ENCODE measurements at places on chromosomes 13 and 19.

DNA sequence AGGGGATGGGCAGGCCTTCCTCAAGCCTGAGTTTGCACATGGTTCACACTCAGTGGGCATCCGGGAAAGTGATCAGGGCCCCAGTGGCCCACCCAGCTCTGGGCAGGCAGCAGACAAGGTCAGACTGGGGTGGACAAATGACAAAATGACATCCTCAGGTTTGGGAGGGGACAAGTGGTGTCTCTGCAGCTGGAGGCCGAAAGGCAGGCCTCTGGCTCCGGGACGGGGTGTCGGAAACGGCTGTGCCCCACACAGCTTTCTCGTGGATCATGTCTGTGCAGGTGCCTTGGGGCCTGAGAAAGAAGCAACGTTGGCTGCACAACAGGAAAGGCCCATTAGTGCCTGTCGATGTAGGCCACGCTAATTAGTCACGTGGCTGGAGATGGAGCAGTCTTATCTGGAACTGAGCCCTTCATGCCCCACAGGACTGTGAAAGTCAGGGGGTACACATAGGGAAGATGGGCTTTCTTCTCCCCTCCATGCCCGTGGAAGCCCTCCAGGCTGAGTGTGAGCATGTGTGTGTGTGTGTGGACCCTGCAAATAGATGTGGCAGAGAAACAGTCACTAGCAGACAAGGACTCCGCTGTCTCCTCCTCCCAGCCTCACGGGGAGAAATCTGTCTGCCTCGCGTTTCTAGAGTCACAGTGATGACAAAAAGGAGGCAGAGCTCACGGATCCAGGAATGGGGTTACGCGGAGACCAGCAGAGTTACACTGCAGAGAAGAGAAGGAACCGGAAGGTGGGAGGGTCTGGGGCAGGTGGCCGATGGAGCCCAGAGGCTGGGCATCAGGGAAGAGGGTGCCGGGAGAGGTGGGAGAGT is 44.2 kb downstream of the CHST8 start:
- no peak for DNase-seq

DNA sequence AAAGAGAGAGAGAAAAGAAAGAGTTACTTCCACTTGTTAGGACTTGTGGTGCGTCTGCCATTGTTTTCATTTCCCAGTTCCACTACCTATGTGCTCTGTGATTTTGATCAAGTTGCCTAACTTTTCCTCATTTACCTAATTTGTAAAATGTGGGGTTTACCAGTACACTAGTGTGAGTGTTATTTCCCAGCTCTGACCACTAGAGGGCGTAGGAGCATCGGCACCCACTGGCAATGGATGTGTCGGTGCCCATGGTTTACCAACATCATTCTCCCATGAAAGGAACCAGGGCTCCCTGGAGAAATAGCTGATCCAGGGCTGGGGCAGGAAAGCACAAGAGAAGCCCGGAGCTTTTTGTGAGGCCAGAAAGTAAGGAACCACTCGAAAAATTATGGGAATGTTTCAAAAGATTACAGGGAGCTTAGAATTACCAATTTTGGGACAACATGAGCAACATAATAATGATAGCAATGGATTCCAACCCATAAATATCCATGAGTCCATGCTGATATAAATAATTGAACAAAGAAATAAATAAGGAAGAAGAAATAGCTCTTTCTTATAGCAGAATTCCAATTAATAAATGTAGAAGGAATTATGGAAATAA is 15.1 kb upstream of the CEACAM4 start:
- DNase-seq: peak; percentile 44

DNA sequence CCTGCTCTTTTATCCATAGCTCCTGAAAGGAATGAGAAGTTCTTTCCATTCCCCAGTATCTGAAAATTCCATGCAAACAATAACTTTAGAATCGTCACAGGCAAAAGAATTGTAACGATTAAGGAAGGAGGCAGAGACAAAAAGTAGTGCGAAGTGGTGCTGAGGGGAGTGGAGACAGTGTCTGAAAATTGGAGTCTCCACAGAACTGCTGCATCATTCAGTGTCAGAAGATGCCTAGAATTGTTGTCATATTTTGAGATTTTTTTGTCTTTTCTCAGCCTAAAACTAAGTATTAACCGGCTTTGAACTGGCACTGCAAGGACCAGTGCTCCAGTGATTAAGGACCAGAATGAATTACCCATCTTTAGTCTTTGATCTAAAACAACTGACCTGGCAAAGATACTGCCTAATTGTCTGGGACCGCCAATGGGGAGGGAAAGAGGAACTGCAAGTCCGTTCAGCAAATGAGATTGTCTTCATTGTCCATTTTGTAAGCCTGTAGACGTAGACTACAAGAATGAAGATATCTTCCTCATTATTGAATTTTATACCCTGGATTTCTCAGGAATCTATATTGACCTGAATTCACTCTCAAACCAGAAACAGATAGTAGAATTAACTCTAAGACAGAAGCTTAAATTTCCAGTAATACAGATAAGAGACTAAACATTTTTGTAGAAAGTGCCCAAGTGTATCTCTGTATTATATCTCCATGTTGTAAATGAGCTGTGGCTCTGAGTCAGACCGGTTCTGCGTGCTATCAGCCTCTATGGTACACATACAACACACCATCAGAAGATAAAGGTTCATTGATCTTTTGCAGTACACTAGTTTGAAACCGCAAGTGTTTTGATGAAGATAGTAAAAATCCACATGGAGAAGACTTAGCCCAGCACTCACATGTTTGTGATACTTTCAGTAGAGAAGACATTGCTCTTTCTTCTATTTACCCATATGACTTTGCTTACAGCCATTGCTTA is 293.2 kb downstream of the EFNB2 start:
- DNase-seq: no peak

DNA sequence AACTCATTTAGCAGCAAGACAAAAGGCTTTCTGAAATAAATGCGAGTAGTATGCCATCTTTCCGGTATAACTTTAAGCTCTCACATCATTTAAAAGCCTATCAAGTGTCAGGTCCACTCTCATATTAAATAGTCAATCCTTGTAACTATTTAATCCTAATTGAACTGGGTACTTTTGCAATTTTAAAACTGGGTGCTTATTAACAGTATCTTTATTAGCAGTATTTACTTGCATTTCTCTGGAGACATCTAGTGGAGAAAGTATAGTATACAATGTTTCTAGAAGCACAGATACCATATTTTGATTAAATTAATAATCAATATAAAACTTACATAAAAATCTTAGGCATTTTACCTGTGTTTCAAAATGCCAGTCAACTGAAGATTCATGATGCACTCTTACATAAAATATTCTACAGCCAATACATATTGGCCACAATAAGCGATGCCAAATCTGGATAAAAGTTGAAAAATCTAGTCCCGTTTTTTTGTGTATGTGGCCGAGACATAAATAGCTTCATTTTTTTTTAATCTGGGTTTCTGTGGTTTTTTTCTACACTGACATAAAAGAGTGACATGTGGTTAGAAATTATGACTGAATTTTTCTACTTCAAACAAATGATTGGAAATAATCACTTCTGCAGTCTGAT is 4.3 kb upstream of the POSTN start:
- no peak for DNase-seq

DNA sequence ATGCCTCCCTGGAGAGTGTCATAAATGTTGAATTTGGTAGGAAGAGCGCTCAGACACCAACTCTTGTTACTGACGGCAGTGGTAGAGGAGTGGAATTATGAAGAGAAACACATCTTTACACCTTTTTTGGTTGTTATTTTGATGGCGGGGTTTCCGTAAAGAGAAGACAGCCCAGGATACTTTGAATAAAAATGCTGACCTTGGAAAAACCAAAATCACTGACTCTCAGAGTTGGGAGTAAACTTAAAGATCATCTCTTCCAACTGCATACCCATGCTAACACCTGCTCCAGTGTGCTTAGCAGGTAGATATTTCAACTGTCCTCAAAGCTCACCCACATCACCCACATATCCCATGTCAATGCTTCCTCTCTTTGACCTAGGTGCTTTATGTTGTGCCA is 498.6 kb downstream of the LIG4 start:
- no peak for DNase-seq

GRCh38 chr13:47111499-47111898 is 214.6 kb upstream of the HTR2A start:
- DNase-seq: no peak

DNA sequence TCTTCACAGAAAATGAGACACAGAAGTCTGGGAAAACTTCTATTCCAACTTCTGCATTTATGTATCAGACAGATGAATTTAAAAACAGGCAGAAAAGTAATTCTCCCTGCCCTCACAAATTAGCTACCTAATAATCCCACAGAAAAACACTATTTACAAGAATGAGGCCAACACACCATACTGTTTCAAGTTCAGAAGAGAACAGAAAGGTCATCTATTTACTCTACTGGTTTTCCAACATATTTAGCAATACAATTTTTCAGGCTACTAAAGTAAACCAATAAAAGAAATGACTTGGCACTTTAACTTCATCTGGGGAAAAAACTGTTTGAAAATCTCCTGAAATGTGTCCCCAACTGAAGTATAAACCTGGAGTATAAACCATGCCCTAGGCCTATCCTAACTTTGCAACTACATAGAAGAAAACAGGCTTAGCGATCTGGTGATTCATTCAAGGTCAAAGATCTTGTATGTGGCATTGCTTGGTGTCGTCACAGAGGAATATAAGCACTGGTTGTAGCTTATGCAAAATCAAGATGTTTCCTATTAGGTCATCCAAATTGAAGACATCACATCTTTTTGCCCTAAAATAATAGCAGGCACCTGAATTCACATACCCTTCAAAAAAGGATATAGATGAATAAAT is 20.1 kb upstream of the EBPL start:
- DNase-seq: no peak

- no peak for DNase-seq
Measured at GRCh38 chr13:100855151-100855550, 180.6 kb upstream of the TMTC4 start.

DNA sequence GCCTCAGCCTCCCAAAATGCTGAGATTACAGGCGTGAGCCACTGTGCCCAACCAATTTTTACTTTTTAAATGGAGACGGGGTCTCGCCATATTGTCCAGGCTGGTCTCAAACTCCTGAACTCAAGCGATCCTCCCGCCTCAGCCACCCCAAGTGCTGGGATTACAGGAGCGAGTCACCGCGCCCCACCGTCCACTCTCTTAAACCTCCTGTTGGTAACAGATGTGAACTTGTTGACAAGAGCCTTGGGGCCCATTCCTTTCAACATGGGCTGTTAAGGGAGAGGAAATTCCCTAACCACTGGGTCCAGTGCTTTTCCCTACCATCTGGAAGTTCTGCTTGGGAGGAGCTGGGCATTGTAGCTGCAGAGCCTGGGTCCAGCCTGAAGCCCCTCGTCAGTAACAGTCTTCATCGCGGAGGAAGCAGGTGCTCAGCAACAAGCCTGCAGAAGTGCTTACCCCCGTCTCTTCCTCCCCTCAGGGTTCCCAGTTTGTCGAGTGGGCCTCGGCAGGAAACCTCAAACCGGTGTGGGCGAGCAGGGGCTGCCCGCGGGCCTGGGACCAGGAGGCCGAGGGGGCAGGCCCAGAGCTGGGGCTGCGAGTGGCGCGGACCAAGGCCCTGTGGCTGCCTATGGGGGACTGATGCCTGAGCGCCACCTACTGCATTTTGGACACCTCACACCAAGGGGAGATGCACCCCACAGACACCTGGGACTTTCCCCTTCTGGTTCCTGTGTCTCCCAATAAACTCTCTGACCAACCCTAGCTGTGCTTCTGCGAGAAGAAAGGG is 4.0 kb upstream of the FLT3LG start:
- no peak for DNase-seq

DNA sequence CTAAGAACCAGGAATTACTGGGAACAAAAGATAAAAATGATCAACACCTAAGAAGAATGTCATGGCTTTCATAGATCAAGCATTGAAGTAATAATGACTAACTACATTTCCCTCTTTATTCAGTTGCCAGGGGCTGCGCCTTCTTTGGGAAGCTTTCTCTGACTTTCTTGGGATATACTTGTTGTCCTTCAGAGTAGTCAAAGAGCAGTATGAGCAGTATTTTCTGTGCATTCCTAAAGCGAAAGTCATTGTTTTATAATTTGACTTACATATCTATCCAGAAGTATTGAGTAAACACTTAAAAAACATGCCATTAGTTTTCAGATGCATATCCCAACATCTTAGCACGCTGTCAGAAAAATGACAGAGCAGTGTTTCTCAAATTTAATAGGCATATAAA is 2412.4 kb downstream of the PCDH9 start:
- DNase-seq: no peak

DNA sequence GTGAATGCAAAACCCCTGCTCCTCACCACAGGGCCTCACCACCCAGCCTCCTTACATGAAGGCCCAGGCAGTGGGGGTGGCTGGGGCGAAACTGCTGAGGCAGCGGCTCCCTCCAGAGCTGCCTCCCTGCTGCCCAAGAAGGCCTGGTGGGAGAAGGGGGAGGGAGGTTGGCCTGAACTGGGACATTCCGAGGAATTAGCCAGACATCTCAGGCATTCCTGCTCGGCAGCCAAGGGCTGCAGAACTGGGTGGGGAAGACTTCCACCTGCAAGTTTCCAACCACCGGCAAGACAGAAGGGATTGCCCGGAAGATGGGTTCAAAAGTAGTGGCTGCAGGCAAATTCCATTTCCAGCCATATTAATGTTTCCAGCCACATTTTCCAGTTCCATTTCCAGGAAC is 2.3 kb upstream of the PSPN start:
- no peak for DNase-seq

- no peak for DNase-seq
Measured at GRCh38 chr13:44106266-44107152, 226.8 kb downstream of the LACC1 start.

GRCh38 chr13:69928262-69928661 is 179.4 kb upstream of the ATXN8OS start:
- no peak for DNase-seq

- DNase-seq: no peak
Measured at GRCh38 chr19:21117041-21117907, 24.6 kb upstream of the ZNF431 start.

GRCh38 chr19:32456406-32456805 is 50.8 kb downstream of the DPY19L3 start:
- DNase-seq: no peak

- no peak for DNase-seq
Measured at GRCh38 chr13:107459430-107459829, 755.9 kb downstream of the LIG4 start.

DNA sequence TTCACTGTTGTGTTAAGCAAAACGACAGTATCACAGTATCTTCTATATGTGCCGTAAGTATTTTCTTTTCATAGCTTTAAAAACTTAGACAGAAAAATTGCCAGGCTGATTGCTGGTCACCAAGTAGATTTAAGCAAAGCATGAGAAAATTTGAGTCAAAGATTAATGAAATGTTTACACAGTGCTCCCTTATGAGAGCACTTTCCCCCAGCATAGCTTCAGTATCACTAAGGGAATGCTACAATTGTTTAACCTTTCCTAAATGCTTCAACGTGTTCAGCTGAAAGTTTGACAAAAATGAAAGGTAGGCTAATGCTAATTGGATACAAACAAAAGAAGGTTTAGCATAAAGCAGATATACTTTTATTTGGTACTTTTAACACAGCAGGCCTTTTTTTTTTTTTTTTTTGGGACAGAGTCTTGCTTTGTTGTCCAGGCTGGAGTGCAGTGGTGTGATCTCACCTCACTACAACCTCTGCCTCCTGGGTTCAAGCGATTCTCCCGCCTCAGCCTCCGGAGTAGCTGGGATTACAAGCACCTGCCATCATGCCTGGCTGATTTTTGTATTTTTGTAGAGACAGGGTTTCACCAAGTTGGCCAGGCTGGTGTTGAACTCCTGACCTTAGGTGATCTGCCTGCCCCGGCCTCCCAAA is 23.4 kb downstream of the PCCA start:
- no peak for DNase-seq

Data from COR-L47 (cell line).